ENCODE measurements at places on chromosomes 5 and 9.

- DNase-seq: no peak
These were observed 597 bp upstream of the TMEM250 start for GRCh38 chr9:136119061-136119882.

- DNase-seq: no peak
These were observed 113.7 kb downstream of the BAAT start for GRCh38 chr9:101271102-101271501.

- no peak for DNase-seq
These were observed 488.6 kb upstream of the WWC1 start for GRCh38 chr5:167802755-167803431.

GRCh38 chr5:45622365-45622764, 73.8 kb downstream of the HCN1 start:
- no peak for DNase-seq

DNA sequence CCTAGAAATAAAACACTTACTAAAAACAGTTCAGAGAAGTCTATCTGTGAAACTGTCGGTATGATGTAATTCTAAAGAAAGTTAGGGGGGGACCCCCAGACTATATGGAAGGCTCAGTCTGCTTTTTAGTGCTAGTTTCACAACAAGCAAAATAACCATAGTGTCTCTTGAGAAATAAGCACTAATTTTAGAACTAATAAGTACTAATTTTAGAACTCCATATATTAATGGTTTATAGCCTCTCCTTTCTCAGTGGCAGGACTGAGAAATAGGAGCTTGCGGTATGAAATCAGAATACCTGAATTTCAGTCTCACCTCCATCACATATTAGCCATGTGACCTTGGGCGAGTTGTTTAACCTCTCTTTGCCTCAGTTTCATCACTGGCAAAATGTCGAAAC, 1.4 kb upstream of the PHF24 start:
- no peak for DNase-seq

GRCh38 chr5:2739360-2740050, 12.0 kb downstream of the IRX2 start:
- no peak for DNase-seq

- DNase-seq: no peak
These were observed 20.9 kb upstream of the SYNPO start for GRCh38 chr5:150619359-150620230.

DNA sequence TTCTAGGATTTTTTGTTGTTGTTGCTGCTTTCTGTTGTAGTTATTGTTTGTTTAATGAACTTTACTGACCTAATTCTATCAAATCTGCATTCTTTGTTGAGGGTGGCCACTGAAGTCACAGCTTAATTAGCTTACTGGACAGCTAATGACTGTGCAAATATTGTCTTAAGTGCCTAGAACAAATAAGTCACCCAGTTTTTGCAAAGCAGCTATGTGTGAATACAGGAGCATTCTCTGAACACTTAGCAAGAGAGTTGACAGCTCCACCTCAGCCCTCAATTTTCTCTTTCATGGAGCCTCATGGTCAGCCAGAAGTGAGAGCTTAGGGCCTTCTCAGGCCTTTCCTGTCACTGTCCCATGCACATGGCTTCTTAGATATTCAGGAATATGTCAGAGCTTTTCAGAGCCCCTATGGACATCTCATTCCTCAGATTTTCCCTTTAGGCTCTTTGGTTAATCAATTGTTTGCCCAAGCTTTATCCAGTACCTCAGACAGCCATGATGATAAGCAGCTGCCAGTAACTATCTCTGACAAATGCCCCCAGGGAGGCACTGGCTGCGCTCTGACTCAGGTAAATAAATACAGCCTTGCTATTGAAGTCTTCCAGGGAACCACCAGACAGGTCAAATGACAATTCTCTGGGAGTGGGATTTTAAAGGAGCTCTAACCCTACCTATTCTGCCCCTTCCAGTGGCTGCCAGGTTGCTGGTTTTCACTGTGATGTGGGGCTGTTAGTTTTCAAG, 241.4 kb upstream of the IL12B start:
- DNase-seq: no peak

GRCh38 chr5:150626853-150627276, 13.6 kb upstream of the SYNPO start:
- no peak for DNase-seq

GRCh38 chr5:61589946-61590345, 257.9 kb downstream of the ZSWIM6 start:
- DNase-seq: no peak

- DNase-seq: no peak
These were observed 560.7 kb downstream of the PSAT1 start for GRCh38 chr9:78857373-78858225.

- DNase-seq: no peak
These were observed 247.4 kb upstream of the RASA1 start for GRCh38 chr5:87020099-87020934.

DNA sequence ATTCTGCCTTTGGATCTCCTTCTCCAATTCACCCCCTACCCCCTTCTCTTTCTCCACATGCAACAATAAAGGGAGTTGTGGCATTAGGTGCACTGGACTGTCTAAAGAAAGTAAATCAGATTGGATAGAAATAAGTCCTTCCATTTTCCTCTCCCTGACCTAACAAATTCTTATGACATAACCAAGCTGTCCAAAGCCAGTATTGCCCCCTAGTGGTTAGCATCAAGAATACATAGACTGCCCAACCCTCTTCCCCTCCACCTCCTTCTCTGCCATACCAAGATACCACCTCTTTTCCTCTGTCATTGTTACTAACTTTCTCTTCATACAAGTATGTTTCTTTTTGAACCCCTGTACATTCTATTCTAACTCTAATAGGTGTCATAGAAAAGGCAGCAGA, 45.7 kb downstream of the PPARGC1B start:
- no peak for DNase-seq

DNA sequence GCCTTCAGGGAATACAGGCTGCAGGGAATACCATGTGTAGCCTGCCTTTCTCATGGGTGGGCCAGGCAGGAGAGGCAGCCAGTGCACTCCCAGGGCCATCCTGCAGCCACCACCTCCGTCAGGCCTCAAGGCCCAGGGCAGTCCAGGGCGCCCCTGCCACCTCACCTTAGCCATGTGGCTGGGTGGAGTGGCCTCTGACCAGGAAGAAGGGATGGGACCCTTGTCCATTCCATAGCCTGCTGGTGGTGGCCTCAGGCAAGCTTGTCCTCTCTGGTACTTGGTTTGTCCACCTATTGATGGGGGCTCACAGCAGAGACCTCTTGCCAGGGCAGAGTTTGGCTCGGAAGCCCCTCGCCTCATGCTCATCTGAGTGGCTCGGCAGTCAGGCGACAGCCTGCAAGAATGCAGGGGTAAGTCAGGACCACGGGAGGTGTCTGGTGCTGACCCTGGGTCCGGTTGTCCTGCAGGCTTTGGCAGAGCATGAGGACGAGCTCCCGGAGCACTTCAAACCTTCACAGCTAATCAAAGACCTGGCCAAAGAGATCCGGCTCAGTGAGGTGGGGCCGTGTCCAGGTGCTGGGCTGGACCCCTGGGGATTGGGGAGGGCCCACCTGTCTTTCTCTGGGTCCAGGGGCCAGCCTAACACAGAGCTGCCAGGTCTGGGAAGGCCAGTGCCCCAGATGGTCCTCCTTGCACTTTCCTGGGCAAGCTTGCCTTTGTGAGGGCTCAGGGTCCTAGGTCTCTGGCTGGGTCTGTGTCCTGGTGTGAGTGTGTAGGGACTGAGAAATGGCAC, 82.9 kb downstream of the PHF2 start:
- DNase-seq: no peak
